ENCODE measurements at places on chromosomes 3 and 15.

GRCh38 chr3:61947456-61947855 lies 386.1 kb downstream of the PTPRG start:
- DNase-seq: no peak

DNA sequence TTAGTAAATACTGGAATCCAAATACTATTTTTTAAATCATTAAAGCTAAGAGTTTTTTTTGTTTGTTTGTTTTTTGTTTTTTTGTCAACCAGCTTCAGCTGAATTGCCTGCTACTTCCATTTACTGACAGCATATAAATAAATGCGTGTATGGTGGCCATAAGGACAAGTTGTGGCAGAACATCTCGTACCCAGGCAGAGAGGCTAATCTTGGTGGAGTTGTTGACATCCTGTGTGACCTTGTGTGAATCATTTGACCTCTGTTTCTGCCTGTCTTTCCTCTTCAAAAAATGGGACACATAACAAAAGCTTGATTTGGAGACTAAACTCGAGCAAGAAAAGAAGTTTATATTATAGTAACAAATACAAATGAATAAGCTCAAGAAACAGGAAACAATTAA lies 734.2 kb downstream of the MCTP2 start:
- no peak for DNase-seq

GRCh38 chr3:168820810-168821415 lies 725.2 kb upstream of the GOLIM4 start:
- no peak for DNase-seq

DNA sequence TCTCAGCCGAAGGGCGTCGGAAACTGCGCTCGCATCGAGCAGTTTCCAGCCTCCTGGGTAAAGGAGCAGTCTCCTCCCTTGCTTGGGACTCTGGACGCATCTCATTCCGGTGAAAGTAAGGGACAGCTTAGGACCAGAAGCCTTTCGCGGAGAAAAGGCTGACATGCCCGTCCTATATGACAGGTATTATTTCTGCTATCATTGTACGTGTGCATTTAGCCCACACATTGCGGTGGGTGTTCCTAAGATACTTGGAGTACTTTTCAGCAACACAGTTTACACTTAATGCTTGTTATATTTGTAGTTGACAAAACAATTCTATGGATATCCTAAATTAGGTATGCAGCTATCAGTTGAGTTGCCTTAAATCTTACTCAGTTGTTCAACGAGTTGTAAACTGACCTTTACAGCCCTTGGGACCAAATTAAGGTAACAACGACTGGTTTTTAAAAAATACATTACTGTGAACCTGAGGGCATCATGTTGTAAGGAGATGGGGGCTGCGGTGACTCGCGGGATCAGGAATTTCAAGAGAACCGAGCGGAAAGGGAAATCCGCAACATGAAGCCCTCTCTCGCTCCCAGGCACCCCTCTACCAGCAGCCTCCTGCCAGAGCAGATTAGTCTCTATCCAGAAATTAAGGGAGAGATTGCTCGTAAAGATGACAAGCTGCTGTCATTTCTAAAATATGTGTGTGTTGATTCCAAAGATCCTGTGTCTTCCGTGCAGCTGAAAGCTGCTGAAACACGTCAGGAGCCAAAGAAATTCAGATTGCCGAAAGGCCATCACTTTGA lies 632 bp upstream of the COPS2 start:
- DNase-seq: no peak

DNA sequence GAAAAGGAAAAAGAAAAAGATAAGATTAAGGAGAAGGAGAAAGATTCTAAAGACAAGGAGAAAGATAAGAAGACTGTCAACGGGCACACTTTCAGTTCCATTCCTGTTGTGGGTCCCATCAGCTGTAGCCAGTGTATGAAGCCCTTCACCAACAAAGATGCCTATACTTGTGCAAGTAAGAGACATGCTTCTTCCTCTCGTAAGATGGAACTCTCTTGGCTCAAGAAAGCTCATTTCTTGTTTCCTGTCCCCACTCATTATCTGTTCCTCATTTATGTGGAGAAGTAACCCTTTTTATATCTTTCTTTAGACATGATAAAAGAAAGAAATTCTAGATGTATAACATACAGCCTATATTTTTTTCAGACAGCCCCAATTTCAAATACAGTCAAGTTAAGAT lies 101.4 kb downstream of the KLHL25 start:
- no peak for DNase-seq

GRCh38 chr3:178439504-178439903 lies 96.7 kb upstream of the KCNMB2 start:
- no peak for DNase-seq

DNA sequence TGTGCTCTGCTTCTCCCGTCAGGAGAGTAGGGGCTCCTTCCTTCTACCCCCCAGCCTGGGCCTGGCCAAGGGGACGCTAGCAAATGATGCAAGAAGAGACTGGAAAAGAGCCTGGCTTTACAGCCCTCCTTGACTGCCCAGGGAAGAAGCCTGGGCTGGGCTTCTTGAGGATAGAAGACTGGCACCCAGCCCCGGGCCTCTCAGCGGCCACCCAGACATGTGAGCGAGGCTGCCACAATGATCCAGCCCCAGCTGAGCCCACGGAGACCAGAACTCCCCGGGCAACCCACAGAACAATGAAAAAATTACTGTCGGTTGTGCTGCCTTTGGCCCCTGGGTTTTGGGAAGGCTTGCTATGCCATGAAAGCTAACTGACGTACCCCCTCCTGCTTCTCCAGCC lies 100.6 kb upstream of the PRR20G start:
- DNase-seq: no peak

- peak; percentile 21 for DNase-seq
These were observed 568 bp downstream of the SENP2 start for GRCh38 chr3:185586686-185587039.

DNA sequence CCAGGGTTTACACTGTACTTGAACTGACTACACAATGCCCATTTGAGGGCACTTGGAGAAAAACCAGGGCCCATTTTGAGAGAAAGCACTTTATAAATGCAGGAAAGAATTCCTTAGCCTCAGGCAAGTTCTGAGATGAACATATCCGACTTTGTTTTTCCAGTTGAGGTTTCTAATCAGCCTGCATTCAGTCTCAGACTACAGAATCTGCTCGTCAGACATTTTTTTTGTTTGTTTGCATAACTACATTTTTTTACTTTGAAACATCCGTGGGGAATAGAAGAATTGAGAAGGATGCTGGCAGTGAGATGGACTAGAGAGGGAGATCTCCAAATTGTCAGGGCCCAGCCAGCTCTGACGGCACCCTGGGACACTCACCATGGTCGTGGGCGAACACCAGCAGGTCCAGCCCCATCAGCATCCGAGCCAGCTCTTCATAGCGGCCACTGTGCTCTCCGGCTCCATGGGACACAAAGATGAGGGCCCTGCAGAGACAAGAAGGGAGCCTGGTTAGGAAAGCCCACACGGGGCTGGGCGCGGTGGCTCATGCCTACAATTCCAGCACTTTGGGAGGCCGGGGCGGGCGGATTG lies 40.8 kb downstream of the MGLL start:
- DNase-seq: no peak

DNA sequence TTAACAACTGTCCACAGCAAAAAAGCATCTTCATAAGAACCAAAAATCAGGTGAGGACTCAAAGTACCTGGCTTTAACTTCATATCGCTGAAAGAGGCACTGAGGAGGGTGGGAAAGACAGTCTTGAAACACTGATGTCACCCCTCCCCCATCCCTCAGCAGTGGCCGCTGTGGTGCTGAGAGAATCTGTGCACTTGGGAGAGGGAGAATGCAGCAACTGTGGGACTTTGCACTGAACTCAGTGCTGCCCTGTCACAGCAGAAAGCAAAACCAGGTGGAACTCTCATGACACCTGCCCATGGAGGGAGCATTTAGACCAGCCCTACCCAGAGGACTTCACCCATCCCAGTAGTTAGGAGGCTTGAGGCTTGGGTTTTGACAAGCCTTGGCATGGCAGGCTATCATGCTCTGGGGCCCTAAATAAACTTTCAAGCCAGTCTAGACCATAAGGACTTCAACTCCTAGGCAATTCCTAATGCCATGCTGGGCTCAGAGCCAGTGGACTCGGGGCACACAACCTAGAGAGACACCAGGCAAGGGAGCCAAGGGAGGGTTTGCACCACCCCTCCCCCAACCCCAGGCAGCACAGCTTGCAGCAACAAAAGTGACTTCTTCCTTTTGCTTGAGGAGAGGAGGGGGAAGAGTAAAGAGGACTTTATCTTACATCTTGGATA lies 6.1 kb upstream of the ZSCAN2 start:
- DNase-seq: no peak

Data from NCI-H1092 (cell line).